ENCODE measurements at places on chromosomes 5 and 9. TPM values are rescaled to one million over a fixed set of nuclear protein-coding genes. Genes with fewer than 3 reads are reported as not detected.

GRCh38 chr5:162544905-162545304, 477.3 kb downstream of the GABRG2 start:
- DNase-seq = no peak

- no peak for DNase-seq
These were observed 228.3 kb downstream of the ARHGAP26 start for GRCh38 chr5:142998316-142999020.

GRCh38 chr5:181241393-181241975, 2.2 kb downstream of the RACK1 start:
- DNase-seq = no peak

GRCh38 chr5:96968614-96969013, 32.7 kb downstream of the LNPEP start:
- DNase-seq = no peak

- DNase-seq = no peak
These were observed 12.0 kb downstream of the UGT3A2 start for GRCh38 chr5:36054647-36055046.

GRCh38 chr5:144076521-144077083, 93.9 kb downstream of the YIPF5 start:
- no peak for DNase-seq

GRCh38 chr5:143210576-143210975, 192.9 kb downstream of the NR3C1 start:
- no peak for DNase-seq

DNA sequence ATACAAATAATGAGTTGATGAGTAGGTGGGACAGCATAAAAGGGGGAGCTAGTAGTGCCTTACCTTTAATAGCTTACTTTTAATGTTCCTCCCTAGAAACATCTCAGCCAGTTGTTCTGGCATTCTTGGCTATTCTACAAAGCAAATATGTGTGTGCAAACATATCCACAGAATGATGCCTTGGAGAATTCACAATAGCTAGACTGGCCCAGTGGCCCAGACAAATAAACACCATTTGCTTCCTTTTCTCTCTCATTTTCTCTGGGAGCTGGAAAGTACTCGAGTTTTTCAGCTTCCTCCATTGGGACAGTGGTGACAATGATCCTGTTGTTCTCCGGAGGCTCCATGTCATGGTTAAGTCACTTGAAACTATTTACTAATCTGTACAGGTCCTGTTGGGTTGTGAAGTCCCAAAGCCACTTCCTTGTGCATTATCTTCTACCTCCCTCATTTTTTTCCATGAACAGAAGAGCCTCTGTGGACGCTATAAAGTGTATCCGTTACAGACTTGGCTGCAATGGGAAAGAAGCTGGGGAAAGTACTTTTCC, 122.9 kb downstream of the DMAC1 start:
- no peak for DNase-seq

DNA sequence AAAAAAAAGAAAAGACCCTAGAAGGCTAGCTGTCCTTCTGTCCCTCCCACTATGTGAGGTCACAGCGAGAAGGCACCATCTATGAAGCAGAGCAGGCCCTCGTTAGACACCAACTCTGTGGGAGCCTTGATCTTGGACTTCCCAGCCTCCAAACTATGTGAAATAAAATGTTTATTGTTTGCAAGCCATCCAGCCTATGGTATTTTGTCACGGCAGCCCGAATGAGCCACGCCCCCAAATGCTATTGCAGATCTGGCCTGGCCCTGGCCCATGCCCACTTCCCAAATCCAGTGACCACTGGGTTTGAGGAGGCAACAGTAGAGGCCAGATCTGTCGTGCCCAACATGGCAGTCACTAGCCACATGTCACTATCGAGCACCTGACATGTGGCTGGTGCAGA, 10.8 kb downstream of the STK10 start:
- no peak for DNase-seq

- DNase-seq = no peak
These were observed 18.5 kb downstream of the NINJ1 start for GRCh38 chr9:93115486-93116071.

DNA sequence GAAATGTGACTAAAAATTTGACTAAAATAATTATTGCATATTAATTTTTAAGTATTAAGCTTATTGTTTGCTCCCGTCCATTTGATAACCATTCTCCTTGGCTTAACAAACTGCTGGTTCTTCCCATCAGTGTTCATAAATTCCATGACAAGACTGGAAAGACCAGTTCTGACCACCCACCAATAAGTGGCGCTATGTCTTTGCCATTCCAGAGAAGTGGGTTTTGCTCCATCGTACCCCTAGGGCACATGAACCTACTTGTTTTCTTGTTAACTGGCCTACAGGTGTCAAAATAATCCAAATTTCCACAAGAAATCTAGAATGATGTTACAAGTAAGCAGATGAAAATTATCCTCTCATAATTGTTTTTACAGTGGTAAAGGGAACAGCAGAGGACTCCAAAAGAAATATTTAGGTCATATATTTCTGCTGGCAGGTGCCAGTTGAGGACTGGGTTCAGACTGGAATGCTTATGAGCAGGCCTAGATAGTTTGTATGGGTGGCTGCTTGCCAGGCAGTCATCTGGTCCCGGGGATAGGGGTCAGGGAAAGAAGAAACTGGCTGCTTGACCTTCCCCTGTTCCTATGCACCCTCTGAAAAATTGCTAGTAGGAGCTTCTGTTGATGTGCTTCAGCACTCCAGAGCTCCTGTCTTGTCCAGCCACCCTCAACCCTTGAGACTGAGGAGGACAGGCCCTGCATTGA, 283.1 kb upstream of the ADAMTSL1 start:
- DNase-seq = no peak

GRCh38 chr9:18824095-18824666, 208.8 kb downstream of the SAXO1 start:
- DNase-seq = no peak

DNA sequence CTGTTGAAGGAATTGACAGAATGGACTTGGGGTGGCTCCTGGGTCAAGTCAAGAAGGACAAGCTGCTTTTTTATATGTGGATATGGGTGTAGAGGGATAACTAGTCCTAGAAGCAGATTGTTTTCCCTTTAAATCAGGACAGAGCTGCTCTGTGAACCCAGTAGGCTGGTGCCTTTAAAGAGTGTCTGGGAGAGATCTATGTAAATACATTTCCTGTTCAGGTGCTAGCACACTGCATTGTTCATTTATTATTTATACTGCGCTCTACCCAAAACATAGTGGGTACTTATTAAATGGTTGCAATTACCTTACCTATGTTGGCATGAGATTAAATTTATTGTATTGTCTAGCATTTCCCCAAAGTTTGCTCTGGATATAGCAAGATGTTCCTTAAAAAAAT, 86.6 kb upstream of the EQTN start:
- DNase-seq = no peak

DNA sequence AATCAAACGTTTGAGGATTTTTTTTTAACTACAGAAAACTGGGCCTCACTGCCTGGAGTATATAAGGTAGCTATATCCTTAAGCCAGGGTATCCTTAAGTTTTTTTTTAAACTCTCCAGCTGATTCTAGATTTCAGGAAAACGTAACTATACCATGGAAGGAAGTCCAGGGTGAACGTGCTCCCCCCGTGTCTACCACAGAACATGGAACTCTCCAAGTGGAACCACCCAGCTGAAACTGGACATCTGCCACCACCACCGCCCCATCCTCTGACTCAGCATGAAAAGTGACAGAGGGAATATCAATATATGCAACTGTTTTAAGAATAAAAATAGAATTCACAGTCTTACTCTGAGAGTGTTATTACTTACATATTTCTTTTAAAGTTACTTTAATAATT, 61.3 kb downstream of the DROSHA start:
- DNase-seq = no peak

DNA sequence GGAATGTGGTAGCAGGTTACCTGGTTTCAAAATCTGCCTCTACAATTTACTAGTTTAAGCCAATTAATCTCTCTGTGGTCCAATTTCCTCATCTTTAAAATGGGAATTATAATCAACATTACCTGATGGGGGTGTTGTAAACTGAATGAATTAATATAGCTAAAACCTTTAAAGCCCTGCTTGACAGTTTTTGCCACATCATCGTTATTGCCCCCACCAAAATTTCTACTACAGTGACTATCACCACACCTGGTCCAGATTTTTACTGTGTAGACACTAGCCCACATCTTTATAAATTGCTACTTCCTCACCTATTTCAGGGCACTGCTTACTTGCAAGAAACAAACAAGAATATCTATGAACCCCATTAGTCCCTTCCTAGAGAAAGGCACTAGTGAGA, 65.0 kb downstream of the MLLT3 start:
- DNase-seq = no peak

DNA sequence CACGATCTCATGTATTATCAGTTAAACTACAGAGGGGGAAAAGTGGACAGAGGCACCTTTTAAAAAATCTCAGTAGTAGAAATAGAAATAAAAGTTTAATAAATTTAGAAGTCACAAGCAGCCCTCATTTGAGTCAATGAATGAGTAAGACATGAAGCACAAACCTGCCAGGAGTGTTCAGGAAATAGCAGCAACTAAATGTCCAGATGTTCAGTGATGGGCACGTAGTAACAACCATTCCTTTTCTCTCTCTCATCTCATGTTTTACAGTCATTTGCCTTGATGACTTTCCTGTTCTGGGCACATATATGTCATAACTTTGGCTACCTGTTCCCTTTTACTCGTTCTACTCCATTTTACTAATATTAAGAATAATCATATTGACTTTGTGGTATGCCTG, 17.7 kb downstream of the ISOC1 start:
- DNase-seq = no peak

- DNase-seq = no peak
These were observed 9.5 kb upstream of the RPS23 start for GRCh38 chr5:82287625-82288024.

- no peak for DNase-seq
These were observed 47.4 kb downstream of the ABHD17B start for GRCh38 chr9:71863631-71864030.

GRCh38 chr5:115544043-115544435, 536 bp downstream of the FEM1C start:
- no peak for DNase-seq

DNA sequence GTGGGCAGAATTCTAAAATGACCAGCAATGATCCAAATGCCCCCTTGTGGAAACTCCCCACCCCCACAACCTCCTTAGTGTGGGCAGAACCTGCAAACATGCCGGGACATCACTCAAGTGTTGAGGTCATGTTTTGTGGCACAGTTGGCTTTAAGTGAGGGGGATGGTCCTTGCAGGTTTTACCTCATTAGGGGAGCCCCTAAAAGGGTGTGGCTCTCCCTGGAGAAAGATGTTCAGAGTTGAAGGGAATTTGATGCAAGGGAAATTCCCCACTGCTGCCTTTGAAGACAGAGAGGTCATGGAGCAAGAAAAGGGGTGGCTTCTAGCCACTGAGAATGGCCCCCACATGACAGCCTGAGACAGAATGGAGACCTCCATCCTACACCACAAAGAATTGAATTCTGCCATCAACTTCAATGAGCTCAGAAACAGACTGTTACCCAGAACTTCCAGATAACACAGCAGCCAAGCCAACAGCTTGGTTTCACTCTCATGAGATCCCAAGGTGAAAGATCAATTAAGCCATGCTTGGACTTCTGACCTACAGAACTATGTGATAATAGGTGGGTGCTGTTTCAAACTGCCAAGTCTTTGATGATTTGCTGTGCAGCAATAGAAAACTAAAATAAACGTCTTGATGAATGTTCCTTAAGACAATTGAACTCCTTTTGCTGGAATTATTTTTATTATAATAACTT, 103.4 kb downstream of the MED10 start:
- DNase-seq = no peak

GRCh38 chr9:7756088-7756487, 43.5 kb downstream of the DMAC1 start:
- no peak for DNase-seq

DNA sequence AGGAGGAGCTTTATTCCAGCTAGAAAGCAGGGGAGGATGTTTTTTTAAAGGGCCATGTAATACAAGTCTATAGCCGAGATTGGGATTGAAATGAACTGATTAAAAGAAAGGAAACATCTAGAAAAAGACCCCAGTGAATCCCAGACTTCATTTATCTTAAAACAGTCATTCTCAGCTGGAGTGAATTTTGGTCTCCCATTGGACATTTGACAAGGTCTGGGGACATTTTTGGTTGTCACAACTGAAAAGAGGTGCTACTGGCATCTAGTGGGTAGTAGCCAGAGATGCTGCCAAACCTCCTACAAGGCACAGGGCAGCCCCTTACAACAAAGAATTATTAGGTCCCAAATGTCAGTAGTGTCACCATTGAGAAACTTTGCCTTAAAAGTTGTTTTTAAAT, 16.3 kb upstream of the SPINK4 start:
- DNase-seq = no peak

GRCh38 chr5:91670122-91670521, 287.0 kb upstream of the ARRDC3 start:
- no peak for DNase-seq

DNA sequence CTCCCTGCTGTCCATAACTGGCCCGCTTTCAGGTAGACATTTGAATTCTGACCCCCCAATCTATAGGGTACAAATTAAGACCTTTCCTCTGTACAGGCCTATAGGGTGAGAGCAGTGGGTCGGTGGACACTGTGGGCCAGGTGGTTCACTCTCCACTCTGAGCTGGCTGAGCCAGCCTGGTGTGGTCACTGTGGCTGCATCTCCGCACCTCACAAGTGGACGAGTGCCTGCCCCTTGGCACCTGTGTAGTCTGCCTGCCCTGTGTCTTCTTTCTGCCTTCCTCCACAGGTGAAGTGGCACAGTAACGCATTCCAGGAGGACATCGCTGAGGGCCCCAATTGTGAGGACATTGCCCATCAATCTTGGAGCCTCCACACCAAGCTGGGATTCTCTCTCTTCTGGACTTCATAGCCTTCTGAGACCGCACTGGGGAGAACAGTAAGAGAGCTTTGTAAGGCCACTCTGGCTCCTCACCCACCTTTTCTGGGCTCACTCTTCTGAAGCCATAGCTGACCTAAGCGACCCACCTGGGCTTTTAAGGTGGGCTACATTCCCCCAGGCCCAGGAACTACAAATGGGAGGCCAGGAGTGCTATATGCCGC, 33.5 kb upstream of the JADE2 start:
- DNase-seq = no peak

DNA sequence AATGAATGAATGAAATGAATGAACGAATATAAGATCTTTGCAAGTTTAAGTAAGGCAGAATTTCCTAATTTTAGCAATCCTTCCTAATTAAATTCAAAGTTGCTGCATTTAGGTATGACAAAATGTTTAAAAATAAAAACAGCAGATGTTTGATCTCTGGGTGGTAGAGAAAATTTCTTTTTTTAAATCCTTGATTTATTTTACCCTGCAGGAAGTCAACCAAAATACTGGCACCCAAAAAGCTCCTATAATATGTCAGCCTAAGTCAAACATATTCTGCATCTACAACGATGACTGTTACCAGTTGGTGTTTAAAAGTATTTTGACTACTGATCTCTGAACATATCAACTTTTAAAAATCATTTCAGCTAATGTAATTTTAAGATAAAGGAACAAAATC, 58.4 kb downstream of the TTC39B start:
- no peak for DNase-seq

FGD3 gene
- 7.5 TPM for polyA plus RNA-seq

NCS1 gene
- 27.7 TPM for polyA plus RNA-seq

EFNA5 gene
- polyA plus RNA-seq = 17.4 TPM

GABRG2 gene
- 0.26 TPM for polyA plus RNA-seq

SPAAR gene
- polyA plus RNA-seq = 2.6 TPM

SEMA5A gene
- 25.1 TPM for polyA plus RNA-seq

PLPP1 gene
- 97.0 TPM for polyA plus RNA-seq

SPATA31D4 gene
- polyA plus RNA-seq = not detected

HAPLN1 gene
- 0.88 TPM for polyA plus RNA-seq

IQGAP2 gene
- 18.7 TPM for polyA plus RNA-seq

SPAG8 gene
- 10.3 TPM for polyA plus RNA-seq
